ENCODE measurements at places on chromosomes 3 and 15.

- DNase-seq: peak; percentile 4
These were observed 449.4 kb upstream of the PPP2R3A start for GRCh38 chr3:135516143-135516542.

DNA sequence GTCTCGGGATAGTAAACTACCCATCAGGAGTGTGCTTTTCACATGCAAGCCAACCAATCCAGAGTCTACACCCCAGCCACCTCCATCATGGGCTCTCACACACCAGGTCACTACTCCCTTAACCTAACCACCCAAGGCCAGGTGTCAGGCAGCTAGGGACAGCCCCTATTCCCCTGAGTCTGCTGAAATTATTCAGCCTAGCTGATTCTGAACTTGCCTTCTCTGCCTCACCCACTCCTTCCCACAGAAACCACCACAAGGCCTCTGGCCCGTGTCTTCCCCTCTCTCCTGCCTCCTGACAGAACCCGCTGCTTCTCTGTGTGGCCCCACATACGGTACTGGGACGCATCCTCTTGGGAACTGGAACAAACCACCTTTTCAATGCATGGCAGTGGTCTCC is 82.1 kb downstream of the PCSK6 start:
- no peak for DNase-seq

GRCh38 chr3:41222501-41222900 is 23.2 kb downstream of the CTNNB1 start:
- no peak for DNase-seq

DNA sequence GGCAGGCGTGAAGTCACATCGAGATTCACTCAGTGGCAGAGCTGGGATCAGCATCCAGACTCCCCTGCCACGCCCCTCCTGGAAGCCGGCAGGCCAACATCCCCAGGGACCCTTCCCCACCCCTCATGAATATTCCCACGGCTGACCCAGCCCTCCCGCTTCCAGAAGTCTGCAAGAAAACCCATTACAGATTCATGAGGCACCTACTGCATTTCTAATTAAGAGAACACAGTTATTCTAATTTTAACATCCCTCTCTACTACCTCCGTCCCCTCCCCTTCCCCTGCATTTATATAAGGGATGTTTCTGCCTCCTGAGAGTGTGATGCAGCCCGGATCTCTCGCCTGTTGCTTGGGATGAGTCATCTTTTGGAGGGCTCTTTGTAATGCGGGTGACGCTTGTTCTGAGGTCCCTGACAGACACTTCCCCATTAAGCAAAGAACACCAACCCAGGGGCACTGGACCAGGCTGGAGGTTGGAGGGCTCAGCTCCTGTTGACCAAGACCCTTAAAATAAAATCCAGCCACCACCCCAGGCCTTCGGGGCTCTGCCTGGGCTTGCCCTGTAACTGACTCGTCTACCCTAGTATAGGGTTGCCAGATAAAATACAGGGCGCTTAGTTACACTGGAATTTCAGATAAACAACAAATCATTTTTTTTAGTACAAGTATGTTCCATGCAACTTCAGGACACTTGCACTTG is 118.7 kb downstream of the NUP210 start:
- DNase-seq: peak; percentile 83

GRCh38 chr15:90558171-90558573 is 28.4 kb downstream of the CRTC3 start:
- peak; percentile 50 for DNase-seq

GRCh38 chr3:39104961-39105686 is 2.3 kb downstream of the GORASP1 start:
- no peak for DNase-seq

- no peak for DNase-seq
These were observed 128.4 kb upstream of the ZBED2 start for GRCh38 chr3:111723293-111724215.

Data from suppressor macrophage treated with lipopolysaccharide for 4 hours (primary cell).